ENCODE measurements at places on chromosomes 3 and 15. TPM values are rescaled to one million over a fixed set of nuclear protein-coding genes. Genes with fewer than 3 reads are reported as not detected.

GRCh38 chr15:26213427-26213826, 350.3 kb upstream of the ATP10A start:
- no peaks in the 10 kb centered on the region for H3K4me1 ChIP-seq
- DNase-seq, result no peak
- no peak overlapping the region for H3K4me3 ChIP-seq

The PLA2G4E gene
- total RNA-seq, result not detected

DNA sequence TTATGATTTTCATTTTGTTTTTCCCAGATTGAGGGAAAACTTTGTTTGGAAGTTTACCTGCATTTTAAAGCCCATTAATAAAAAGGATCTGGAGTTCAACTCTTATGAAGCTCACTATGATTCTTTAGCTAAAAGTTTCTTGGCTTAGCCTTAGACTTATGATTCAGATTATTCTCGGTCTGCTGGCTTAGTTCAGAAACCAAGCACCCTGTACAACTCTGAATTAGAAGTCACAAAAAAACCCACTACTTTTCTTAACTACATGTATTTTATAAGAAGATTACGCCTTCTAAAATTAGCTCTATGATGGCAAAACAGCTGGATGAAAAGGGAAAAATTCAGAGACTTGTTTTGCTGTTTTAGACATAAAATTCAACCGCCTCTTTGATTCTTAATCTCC, 14.3 kb upstream of the DENND4A start:
- H3K4me3 ChIP-seq, result no peak overlapping the region
- no peak overlapping the region for H3K27ac ChIP-seq
- H3K36me3 ChIP-seq, result no peaks in the 10 kb centered on the region
- H3K4me1 ChIP-seq, result peaks cover 7% of the 10 kb centered on the region
- no peaks in the 10 kb centered on the region for H3K27me3 ChIP-seq

GRCh38 chr3:45406772-45407171, 18.4 kb downstream of the LARS2 start:
- H3K4me1 ChIP-seq, result peaks cover 3% of the 10 kb centered on the region
- no peak overlapping the region for H3K27ac ChIP-seq
- no peak overlapping the region for H3K4me3 ChIP-seq
- no peaks in the 10 kb centered on the region for H3K27me3 ChIP-seq
- DNase-seq, result no peak
- peaks cover 7% of the 10 kb centered on the region for H3K36me3 ChIP-seq

DNA sequence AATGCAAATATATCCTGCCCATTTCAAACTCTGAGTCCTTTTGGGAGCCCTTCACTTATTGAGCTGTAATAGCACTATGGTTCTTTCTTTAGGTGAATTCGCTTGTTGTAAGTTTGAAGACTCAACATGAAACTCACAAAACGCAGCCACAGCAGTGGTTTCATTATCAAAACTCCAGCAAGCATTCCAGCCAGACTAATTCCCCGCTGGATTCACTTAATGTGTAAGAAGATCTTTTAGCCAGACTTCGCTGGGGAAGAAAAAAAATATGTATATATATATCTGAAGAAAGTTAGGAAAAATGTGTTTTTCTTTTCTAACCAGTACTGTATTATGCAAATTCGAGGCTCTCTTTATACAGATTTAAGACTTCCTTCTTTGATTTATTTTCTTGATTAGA, 241.1 kb downstream of the WNT5A start:
- DNase-seq, result no peak
- H3K4me1 ChIP-seq, result no peaks in the 10 kb centered on the region
- H3K27ac ChIP-seq, result no peak overlapping the region
- H3K4me3 ChIP-seq, result no peak overlapping the region
- H3K27me3 ChIP-seq, result no peaks in the 10 kb centered on the region
- H3K36me3 ChIP-seq, result no peaks in the 10 kb centered on the region

The MYL3 gene
- total RNA-seq, result 6.3 TPM

- no peaks in the 10 kb centered on the region for H3K36me3 ChIP-seq
- no peaks in the 10 kb centered on the region for H3K27me3 ChIP-seq
- H3K27ac ChIP-seq, result no peak overlapping the region
- H3K4me1 ChIP-seq, result no peaks in the 10 kb centered on the region
Measured at GRCh38 chr3:45283471-45283870, 57.4 kb upstream of the TMEM158 start.

DNA sequence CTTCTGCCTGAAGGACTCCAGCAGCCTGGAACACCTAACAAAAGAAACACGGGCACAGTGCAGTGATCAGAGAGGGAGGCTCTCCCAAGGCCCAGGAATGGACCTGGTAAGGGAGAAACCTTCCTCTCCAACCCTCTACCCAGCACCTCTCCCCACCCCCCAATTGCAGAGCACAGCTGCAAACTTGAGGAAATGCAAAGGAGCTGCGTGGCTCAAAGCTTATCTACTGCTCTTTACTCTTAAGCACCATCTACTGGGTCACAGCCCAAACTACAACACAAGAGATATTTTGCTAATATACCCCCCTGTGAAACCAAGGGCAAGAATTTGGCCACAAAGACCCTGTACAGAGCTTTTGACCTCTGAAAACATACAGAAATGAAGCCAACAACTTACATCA, 328.3 kb downstream of the OXSM start:
- H3K27me3 ChIP-seq, result no peaks in the 10 kb centered on the region
- H3K27ac ChIP-seq, result no peak overlapping the region
- no peaks in the 10 kb centered on the region for H3K4me1 ChIP-seq
- H3K36me3 ChIP-seq, result no peaks in the 10 kb centered on the region
- H3K4me3 ChIP-seq, result no peak overlapping the region

The PCLAF gene
- total RNA-seq, result 1.6 TPM

The ROPN1B gene
- total RNA-seq, result 3.0 TPM

The IL20RB gene
- 0.98 TPM for total RNA-seq

The MED12L gene
- 0.30 TPM for total RNA-seq

The SEMA5B gene
- total RNA-seq, result 0.71 TPM

DNA sequence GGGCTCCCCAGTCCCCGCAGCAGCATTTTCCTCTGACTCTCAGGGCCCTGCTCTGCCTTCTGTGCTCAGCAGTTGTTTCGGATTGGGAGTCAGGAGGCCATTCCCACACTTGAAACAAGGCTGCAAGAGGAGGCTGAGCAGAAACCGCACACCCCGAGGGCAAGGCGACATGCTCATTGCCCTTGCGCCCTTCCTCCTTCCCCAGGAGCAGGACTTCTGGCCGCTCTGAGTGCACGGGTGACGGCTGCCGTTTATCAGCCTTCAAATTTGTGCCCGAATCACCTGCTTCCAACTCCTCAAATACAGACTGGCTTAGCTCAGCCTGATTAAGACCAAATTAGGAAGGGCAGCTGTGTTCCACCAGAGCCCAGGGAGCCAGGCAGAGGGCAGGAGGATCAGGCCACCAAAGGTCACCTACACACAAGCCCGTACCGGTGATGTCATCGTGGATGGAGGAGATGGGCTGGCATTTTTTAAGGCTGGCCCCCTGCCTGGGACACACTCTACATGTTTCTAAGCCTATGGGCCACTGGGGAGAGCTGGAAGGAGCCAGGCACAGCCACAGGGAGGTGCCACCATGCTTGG, 38.1 kb downstream of the TM2D3 start:
- H3K27me3 ChIP-seq, result no peaks in the 10 kb centered on the region
- H3K4me3 ChIP-seq, result no peak overlapping the region
- peaks cover 6% of the 10 kb centered on the region for H3K4me1 ChIP-seq
- H3K36me3 ChIP-seq, result no peaks in the 10 kb centered on the region
- H3K27ac ChIP-seq, result no peak overlapping the region

- H3K4me3 ChIP-seq, result no peak overlapping the region
- no peak for DNase-seq
- H3K36me3 ChIP-seq, result peaks cover 9% of the 10 kb centered on the region
- no peak overlapping the region for H3K27ac ChIP-seq
Measured at GRCh38 chr15:51809457-51809856, 20.0 kb upstream of the TMOD3 start.

DNA sequence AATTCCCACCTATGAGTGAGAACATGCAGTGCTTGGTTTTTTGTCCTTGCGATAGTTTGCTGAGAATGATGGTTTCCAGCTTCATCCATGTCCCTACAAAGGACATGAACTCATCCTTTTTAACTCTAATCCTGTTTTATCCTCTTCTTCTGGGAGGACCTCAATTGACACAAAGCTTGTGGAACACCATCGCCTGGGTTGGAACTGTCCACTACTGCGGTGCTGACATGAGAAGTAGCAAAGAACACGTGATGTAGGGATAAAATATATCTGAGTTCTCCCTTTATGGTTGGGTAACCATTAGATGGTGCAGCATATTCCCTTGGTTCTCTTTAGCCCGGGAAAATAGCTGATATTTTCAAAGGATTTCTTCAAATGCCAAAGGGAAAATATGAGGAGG, 105.3 kb upstream of the TOPAZ1 start:
- H3K4me1 ChIP-seq, result no peaks in the 10 kb centered on the region
- no peaks in the 10 kb centered on the region for H3K27me3 ChIP-seq
- H3K27ac ChIP-seq, result no peak overlapping the region
- DNase-seq, result no peak

DNA sequence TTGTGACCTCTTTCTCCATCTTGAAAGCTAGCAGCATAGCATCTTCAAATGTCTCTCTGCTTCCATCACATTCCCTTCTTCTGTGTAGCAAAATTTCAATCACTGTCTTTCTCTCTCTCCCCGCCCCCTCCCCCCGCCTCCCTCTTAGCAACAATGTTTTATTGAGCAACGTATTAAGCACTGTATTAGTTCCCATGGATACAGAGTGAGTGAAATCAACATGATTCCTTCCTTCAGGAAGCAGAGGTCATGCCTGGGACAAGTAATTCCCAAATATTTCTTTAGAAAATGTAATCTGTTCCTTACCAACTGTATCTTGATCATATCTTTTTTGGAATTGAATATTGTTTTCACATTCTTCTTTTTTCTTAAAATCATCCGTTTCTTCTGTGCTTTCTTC, 373.7 kb upstream of the NECTIN3 start:
- no peaks in the 10 kb centered on the region for H3K4me1 ChIP-seq
- no peak overlapping the region for H3K27ac ChIP-seq
- no peaks in the 10 kb centered on the region for H3K27me3 ChIP-seq

DNA sequence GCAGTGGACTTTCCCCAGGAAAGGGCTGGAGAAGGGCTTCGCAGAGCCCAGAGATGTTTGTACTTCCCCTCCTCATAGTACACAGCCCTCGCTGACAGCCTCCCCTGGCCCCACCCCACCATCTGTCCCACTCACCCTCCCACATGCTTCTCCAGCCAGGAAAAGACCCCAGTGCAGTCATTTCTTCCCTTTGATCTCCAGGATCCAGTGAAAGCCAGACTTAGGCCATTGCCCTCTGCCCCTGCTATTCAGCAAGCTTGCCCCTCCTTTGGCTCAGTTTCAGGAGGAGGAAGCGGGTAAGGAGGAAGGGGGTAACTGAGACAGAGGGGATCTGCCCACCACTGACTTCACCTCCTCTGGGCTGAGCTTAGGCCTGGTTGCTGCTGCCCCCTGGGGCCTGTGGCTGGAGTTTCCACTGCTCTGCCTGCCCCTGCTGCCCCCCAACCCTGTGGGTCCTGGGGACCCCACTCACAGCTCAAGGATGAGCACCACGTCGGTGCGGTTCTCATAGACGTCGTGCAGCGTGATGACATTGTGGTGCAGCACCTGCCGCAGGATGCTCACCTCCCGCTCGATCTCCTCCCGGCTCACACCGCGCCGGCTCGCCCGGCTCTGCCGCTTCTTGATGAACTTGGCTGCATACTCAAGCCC, 63.1 kb downstream of the DAPK2 start:
- no peak for DNase-seq
- H3K4me3 ChIP-seq, result no peak overlapping the region
- H3K4me1 ChIP-seq, result peaks cover 56% of the 10 kb centered on the region
- H3K27me3 ChIP-seq, result no peaks in the 10 kb centered on the region
- H3K27ac ChIP-seq, result peak overlapping the region; percentile 77
- H3K36me3 ChIP-seq, result no peaks in the 10 kb centered on the region

Measured in upper lobe of left lung (tissue), 6 donors.